ENCODE measurements at places on chromosomes 16 and 17.

- peak; percentile 7 for DNase-seq
Observed at GRCh38 chr17:50381920-50382319, 8.9 kb downstream of the EME1 start.

DNA sequence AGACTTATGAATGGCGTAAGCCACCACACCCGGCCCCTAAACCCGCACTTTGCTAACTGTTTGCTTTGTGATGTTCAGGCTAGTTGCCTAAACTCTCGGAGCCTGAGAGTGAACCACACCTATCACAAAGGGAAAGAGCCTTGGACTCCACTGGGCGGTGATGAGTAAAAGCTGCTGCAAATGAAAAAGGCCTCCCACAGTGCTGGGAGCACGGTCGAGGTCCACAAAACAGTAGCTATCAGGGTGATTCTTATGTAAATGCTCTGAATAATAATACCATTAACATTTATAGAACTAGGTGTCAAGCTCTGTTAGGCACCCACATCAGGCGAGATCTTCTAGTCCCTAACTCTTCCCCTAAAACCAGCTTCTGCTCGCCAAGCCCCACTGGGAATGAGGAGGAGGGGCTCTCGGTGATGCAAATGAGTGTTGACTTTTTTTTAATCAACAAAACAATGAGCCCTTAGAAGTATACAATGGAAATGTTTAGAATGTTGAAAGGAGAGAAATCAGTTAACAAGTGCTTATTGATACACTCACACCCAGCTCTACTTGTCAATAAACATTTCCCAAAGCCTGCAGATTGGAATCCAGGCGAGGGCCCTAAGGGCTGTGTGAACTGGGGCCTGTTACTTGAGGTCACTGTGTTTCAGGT, 19.8 kb downstream of the FBRS start:
- no peak for DNase-seq

- no peak for DNase-seq
Observed at GRCh38 chr16:15536843-15537242, 102.5 kb downstream of the BMERB1 start.

- DNase-seq = peak; percentile 82
Observed at GRCh38 chr16:68538880-68539701, at the start of gene ZFP90. Gene ZFP90 (plus strand): TSS chr16:68539291. CDS start chr16:68539793, 502 bp downstream.

DNA sequence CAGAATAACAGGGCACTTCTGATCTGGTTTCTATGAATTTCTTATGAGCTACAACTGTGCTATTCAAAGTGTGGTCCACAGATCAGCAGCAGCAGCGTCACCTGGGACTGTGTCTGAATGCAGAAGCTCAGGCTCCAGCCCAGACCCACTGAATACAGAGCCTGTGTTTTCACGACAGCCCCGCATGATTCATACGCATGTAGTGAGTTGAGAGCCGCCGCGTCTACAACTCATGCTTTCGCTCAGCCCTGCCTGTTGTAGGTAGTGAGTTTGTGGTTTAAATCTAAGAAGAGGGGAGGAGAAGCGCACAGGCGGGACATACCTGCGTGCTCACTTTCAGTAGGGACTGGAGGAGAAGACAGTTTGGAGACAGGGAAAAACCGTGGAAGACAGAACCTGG, 28.5 kb upstream of the ELAC2 start:
- DNase-seq = no peak

DNA sequence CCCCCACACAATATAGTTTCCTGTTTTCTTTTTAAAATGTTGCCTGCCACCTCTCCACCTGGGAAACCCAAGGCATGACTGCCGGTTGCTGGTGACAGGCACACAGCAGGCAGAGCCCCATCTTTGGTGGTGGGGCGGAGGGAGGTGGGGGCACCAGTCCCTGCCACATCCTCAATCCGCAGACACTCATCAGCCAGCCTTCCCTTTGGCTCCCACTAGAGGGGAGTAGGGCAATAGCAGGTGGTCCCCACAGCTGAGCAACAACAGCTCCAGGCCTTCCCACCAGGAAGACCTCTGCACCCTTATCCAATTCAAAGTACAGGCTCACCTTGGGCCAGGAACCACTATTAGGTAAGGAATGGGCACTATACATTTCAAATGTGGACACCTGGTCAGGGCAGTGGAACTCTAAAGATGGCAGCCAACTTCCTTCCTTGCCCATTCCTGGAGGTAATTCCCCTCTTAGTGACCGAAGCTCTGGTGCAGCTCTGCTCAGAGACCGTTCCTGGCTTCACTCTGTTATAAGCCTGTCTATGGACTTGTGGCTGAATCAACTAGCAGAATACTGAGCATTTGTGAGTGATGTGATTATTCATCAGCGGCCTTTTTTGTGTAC, 13.9 kb downstream of the RECQL5 start:
- peak; percentile 21 for DNase-seq

DNA sequence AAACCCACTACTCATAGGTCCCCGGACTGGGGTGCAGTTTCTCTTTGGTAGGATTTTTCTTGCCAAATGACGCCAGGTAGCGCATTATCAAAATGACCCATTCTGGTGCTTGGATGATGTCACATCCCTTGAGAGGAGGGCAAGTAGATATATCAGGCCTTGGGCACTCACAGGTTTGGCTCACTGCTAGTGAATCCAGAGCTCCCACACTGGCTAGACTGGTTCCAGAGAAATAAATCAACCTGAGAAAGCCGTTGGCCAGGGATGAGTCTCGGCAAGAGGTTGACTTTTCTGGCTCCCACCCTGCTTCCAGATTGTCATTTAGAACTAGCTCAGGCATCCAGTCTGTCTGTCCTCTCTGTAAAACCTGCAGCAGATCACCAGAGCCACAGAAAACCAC, 188.4 kb upstream of the MAF start:
- no peak for DNase-seq

- DNase-seq = no peak
Observed at GRCh38 chr16:78577630-78578029, 478.2 kb downstream of the WWOX start.

GRCh38 chr16:28126684-28127620, 63.4 kb upstream of the GSG1L start:
- DNase-seq = peak; percentile 20

DNA sequence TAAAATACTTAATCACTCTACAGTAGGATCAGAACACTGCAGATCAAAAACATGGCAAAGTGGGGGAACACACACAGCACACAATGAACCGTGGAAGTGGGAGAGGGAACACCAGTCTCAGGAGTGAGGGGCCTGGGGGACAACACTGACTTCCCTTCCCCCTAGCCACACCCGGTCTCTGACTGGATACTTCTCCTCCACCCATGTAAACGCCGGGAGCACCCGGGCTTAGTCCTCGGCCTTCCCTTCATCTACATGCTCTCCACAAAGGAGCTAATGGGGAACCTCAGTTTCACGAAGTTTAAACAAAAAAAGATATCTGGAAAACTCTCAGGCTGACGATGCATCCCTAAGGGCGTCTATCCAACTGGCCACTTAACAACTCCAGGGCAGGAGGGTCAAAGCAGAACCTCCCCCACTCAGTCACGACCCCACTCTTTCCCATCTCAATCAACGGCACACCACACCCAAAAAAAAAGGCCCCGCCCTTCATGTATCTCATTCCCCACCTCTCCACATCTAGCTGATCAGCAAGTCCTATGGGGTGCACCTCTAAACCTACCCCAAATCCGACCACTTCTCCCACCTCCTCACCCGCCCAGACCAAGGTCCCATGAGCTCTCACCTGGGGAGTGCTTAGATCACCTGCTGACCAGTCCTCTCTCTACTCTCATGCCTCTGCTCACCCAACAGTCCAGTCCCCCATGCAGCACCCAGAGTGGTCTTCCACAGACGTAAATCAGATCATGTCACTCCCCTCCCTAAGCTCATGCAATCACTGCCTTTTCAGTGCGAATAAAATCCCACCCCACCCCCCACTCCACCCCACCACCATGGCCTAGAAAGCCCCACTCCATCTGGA, 7.4 kb downstream of the ZDHHC7 start:
- no peak for DNase-seq

GRCh38 chr17:72077326-72077960, 43.4 kb upstream of the SOX9 start:
- no peak for DNase-seq

DNA sequence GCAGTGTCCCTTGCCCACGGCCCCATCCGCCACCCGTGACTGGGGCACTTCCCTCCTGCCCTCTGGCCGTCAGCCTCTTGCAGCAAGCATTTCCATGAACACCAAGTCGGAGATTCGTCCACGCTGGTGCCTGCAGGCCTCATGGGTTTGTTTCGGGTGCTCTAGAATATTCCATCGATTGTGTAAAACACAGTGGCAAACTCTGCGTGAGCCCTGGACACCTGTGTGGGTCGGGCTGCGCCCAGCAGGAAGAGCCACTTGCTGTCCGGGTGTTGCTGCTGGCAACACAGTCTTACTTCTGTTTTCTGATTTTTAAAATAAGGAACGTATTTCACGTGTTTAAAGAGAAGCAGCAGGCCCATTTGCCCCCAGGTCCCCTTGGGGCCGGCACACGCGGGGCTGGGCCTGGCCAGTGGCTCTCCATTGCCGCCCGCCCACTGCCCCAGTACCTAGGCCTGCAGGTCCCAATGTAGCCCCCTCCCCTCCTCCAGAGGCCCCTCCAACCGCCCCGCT, 10.0 kb downstream of the CYBC1 start:
- DNase-seq = no peak

GRCh38 chr17:64273006-64273405, 9.9 kb upstream of the TEX2 start:
- no peak for DNase-seq

DNA sequence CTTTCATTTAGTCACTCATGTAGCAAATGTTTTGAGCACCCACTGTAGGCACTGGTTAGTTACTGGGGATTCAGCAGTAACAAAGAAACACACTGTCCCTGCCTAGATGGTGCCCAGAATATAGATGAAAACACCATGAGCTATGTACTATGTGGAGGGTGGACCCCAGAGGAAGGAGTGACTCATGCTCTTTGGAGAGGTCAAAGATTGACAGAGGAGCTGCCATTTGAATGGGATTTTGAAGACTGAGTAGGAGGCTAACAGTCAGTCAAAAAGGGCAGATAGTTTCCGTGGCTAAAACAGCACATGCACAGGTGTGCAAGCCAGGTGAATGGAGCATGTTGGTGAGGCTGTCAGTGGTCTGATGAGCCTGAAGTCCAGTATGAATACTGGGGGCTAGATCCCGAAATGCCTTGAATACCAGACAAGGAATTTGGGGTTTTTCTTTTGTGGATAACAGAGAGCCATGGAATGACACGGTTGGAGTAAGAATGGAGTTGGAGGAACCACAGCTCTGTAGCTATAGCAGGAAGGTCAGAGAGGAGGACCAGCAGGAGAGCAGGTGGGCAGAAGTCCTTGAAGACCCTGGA, 6.1 kb downstream of the IL21R start:
- no peak for DNase-seq

DNA sequence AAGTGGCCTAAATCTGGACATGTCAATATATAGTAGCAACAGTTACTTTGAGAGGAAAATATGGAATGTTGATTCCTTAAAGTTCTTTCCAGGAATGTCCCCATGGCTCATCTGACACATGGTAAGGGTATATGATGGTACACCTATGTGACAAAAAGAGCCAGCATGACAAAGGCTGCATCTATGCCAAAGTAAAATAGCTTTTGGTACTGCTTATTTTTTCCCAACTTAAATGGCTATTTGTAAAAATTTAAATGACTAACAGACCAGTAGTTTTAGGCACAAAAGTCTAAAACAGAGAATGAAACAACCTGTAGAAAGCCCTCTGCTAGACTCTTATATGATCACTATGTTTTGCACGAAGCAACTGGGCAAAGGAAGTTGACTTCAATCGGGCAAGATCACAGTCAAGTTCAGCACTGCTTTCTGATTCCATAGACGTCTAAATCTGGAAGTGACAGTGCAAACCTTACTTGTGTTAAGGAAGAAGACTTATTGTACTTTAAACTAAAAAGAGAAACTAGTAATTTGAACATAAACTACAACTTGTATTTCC, 135.1 kb downstream of the SKAP1 start:
- DNase-seq = no peak

- DNase-seq = no peak
Observed at GRCh38 chr17:76927577-76927976, 59.4 kb downstream of the MGAT5B start.

DNA sequence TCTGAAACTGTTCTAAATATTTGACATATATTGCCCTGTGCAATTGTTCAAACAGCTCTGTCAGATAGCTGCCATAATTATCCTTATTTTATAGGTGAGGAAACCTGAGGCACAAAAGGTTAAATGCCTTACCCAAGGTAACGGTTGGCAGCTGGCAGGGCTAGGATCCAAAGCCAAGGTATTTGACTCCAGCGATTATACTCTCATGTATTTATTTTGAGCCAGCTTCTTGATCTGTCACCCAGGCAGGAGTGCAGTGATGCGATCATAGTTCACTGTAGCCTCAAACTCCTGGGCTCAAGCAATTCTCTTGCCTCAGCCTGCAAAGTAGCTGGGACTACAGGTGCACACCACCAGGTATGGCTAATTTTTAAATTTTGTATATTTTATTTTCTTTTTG, 7.2 kb downstream of the ENO3 start:
- DNase-seq = no peak

DNA sequence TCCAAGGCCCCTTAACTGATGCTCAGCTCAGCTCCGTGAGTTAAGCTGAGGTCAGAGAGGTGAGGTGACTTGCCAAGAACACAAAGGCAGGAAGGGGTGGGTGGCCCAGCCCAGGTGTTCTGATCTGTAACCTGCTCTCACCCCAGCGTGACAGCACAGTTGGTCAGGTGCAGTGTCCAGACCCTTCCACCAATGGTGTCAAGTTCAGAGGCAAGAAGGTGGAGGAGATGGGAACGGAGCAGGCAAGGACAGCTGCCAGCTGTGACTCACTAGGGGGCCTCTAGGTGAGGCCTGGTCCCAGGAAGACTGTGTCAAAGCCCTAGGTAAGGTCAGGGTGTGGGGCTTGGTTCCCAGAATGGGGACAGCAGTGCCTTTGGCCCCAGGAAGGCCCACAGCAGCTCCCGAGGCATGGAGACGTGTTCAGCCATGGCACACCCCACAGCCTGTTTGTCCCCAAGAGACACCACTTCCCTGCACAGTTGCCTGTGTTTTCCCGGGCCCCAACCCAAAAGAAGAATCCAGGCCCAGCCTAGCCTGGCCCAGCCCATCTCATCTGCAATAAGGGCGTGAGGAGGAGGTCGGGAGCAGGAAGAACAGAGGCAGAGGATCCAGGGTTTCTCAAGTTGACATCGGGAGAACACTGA, 7.2 kb downstream of the WFIKKN2 start:
- no peak for DNase-seq
